Skeletal muscle cell (primary cell): ENCODE measurements at places on chromosomes 6 and 20.

DNA sequence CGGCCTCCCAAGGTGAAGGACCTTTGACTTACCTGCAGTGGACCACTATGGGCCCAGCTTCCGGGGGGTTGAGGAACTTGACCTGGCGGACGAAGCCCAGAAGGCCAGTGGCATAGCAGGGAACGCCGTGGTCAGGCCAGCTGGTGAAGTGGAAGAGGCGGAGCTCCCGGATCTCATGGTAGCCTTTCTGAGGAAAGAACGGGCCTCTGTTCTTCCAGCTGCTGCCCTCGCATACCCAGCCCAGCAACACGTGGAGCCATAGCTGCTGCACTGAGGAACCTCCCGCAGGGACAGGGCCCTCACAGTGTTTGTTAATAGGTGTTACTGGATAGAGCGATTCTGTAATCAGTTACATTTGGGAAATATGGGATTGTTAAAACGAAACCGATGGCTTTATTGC, 492.1 kb upstream of the CHD6 start:
- DNase-seq: no peak

GRCh38 chr6:137342607-137343190, 123.5 kb upstream of the IFNGR1 start:
- DNase-seq: no peak

GRCh38 chr20:37356961-37357371, 11.0 kb downstream of the SRC start:
- no peak for DNase-seq

- peak; percentile 43 for DNase-seq
These were observed 45.9 kb downstream of the FGD2 start for GRCh38 chr6:37051138-37052026.

- no peak for DNase-seq
These were observed 44.5 kb downstream of the PXDC1 start for GRCh38 chr6:3707024-3707423.

DNA sequence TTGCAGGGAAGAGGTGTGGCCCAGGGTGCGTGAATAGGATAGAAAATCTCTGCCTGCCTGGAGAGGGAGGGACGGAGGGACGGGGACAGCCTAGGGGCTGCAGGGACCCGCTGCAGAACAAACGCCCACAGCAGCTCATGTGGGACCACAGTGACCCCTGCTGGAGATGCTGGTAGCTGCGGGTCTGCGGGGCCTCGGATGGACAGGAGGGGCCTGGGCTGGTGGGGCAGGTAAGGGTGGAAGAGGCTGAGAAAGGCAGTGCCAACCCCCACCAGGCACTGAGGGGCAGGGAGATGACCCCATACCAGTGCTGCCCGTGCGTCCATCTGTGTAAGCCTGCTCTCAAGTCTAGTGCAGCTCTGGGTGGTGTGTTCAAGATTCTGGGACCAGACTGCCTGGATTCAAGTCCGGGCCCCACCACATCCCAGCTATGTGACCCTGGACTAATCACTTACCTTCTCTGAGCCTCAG, 39.4 kb downstream of the KIAA1755 start:
- DNase-seq: no peak

DNA sequence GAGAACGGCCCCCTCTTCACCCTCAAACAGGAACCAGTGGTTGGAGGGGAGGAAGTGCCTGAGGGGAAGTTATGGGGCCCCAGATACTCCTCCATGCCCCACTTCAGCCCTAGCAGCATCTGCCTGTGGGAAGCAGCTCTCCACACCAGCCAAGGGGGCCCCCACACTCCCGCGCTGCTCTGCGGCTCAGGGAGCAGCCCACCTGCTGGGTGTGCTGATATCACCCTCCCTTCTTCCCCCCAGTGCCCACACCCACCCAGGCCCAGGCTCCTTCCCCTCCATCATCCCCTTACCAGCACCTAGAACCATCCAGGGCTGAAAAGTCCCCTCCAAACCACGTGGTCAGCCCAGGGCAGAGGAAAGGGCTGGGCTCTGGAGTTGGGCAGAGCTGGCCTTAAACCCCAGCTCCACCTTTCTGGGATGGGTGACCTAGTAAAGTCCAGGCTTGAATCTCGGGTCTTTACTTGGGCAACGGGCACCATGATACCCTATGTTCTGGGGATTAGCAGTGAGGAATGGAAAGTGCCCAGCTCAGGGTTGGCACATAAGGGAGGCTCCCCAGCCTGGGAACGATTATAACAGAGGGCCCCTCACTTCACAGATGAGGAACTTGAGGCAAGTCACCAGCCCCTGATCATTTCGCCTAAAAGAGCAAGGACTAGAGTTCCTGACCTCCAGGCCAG, 663 bp downstream of the LST1 start:
- DNase-seq: no peak

DNA sequence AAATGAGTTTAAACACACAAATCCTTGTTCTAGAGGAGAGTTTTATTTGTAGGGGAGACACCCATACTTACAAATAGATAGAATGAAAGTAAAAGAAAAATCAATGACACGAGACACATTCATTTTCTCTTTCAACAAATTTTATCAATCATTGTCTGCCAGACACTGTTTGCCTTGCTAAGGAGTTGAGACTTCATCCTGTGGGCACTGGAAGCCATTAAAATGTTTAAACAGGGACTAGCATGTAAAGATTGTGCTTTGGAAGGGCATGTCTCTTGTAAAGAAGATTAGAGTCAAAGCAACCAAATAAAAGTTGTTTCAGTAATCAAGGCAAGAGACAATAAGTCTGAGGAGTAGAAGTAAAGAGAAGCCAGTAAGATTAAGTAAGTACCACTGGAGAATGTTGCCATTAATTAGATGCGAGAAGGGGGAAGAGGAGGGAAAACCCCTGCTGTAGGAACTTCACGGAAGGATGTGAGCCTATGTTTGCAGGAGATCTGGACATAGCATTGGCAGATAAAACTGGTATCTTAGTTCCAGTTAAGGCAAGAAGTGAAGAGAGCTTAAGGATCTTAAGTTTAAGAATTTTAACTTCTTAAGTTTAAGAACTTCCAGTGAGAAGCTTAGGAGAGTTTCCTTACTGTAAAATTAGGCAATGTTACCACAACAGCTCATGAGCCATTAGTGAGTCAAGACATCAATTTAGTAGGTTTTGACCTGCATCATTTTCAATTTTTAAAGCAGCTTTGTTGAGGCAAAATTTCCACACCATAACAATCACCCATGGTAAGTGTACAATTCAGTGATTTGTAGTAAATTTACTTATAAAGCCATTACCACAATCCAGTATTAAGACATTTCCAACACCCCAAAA, 117.0 kb upstream of the UST start:
- peak; percentile 15 for DNase-seq

DNA sequence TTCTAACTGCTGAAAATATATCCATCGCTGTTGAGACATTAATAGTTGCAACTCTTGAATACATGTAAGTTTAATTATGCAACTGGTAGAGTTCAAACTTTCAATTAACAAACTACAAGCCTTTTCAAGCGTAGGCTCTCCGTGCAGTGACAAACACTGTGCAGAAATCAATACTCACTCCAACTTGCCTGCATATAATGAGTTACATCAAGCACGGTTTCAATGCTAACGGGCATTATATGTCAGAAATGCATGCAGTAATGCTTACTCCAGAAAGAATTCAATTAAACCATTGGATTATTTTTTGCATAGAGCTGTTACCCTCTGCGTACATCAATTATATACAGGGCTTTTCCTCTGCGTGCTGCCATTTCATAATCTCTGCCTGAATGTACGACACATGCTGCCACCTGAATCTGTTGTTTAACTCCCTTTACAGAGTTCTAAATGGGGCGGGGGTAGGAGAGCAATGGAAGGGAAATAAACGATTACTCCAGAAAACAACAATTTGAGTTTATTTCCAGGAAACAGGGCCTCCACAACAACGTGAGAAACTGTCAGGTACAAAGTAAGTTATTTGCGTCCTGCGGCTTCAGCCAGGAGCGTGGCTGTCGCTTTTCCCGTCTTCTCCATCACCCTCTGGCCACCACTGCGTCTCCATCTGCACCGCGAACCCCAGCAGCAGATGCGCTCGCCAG, 1.8 kb downstream of the PTPRK start:
- no peak for DNase-seq

- DNase-seq: no peak
These were observed 12.4 kb upstream of the CSNK2A1 start for GRCh38 chr20:555976-556385.

- DNase-seq: no peak
These were observed 263.9 kb downstream of the PLCB1 start for GRCh38 chr20:8395956-8396355.

GRCh38 chr20:40320517-40321011, 368.5 kb downstream of the MAFB start:
- DNase-seq: no peak

- DNase-seq: no peak
These were observed 15.5 kb downstream of the TRIM15 start for GRCh38 chr6:30178837-30179236.

GRCh38 chr6:33172688-33173534, 19.4 kb downstream of the COL11A2 start:
- no peak for DNase-seq

- DNase-seq: no peak
These were observed 63.3 kb downstream of the SLC16A10 start for GRCh38 chr6:111150577-111150976.
